ENCODE measurements at places on chromosomes 11 and 22. TPM values are rescaled to one million over a fixed set of nuclear protein-coding genes. Genes with fewer than 3 reads are reported as not detected.
A peak's percentile ranks its signal among the peaks of the same experiment; 100 is the strongest.

ATG13 gene
- 53.7 TPM for total RNA-seq

TMEM184B gene
- 22.5 TPM for total RNA-seq

DNA sequence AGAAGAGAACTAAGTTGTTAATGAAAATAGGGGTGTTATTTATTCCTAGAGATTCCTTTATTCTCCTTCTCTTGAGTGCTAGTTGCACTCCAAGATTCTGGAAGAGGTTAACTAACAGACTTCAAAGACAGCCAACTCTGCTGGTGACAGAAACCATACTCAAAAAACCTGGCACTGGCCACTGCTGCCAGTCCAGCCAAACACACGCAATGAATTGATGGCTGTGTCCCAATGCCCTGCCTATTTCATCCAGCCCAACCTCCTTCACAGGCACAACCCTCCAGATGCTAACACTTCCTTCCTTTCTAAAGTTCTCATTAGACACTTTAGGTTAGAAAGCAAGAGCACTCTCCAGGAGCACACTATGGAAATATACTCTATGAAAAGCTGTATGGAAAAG, 150.8 kb upstream of the C11orf58 start:
- H3K4me1 ChIP-seq = no peaks in the 10 kb centered on the region
- no peak overlapping the region for H3K4me3 ChIP-seq

DNA sequence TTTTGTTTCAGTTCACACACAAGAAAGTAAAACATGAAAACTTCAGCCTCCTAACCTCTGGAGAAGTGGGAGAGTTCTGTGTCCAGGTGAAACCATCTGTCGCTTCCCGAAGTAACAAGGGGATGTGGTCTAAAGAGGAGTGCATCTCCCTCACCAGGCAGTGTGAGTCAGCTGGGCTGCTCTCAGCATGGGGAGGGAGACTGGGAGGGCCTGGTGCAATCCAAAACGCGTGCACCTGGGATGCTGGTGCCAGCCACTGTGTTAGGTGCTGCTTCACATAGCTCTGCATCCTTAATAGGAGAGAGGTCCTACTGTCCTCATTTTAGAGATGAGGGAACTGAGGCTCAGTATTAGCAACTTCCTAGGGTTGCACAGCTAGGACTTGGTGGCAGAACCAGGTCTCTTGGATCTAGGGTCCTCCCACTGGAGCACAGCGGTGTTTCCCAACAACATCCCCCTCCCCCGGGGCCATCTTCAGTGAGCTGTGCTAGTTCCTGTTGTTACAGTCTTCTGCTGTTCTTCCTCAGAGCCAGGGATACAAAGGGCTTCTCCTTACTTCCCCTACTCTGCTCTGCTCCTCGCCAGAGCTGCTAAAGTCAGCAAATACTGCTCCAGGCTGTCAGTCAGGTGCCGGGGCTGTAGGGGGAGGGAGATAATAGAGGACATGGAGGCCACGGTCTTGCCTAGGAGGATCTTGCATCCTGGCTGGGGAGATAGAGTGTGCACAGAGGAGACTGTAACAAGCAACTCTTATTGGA, 8.0 kb downstream of the IL10RA start:
- H3K4me1 ChIP-seq = peaks cover 14% of the 10 kb centered on the region
- H3K27me3 ChIP-seq = no peaks in the 10 kb centered on the region
- H3K36me3 ChIP-seq = no peaks in the 10 kb centered on the region
- no peak overlapping the region for H3K27ac ChIP-seq
- no peak for DNase-seq

- H3K4me3 ChIP-seq = no peak overlapping the region
- no peaks in the 10 kb centered on the region for H3K36me3 ChIP-seq
- H3K27ac ChIP-seq = no peak overlapping the region
- DNase-seq = no peak
Observed at GRCh38 chr11:14045417-14045816, 82.9 kb downstream of the SPON1 start.

OR52R1 gene
- not detected for total RNA-seq

GRCh38 chr11:113137713-113138529, 176.5 kb upstream of the TTC12 start:
- H3K36me3 ChIP-seq = no peaks in the 10 kb centered on the region
- H3K4me1 ChIP-seq = no peaks in the 10 kb centered on the region
- H3K27ac ChIP-seq = no peak overlapping the region
- no peak for DNase-seq

DNA sequence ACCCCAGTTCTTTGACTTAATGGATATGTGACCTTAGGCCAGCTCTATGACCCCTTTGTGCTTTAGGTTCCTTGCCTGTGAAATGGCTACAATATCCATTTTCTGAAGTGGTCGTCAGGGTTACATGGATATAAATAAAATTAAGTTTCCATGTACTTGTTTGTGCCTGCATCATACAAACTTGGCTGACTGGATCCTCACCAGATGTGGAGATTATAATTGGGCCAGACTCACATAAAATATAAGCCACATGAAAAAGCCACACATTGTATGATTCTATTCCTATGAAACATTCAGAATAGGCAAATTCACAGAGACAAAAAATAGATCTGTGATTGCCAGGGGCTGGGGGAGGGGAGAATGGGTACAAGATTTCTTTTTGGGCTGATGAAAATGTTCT, 100.9 kb upstream of the USP47 start:
- H3K4me1 ChIP-seq = peaks cover 7% of the 10 kb centered on the region
- no peaks in the 10 kb centered on the region for H3K36me3 ChIP-seq
- no peak overlapping the region for H3K27ac ChIP-seq
- no peak overlapping the region for H3K4me3 ChIP-seq
- no peak for DNase-seq

DNA sequence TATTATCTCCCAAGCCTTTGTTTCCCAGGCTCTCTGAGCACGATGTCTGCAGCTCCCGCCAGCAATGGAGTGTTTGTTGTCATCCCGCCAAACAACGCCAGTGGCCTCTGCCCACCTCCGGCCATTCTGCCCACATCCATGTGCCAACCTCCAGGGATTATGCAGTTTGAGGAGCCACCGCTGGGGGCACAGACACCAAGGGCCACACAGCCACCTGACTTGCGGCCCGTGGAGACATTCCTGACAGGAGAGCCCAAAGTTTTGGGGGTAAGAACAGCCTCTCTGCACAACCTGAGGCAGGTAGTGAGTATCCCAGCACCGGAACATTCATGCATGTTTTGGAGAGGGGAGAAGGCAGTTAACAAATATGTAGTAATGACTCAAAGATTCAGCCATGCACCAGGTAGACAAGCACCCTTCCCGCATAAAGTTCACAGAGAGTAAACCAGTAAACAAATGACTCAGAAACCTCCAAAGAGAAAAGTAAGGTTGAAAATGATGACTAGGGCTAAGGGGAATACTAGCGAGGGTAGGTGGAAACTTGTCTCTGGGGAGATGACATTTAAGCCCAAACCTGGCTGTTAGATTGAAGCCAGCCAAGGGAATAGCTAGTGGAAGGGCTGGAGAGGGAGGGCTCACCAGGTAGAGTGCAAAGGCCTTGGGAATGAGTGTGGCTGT, 7.2 kb downstream of the MS4A15 start:
- H3K27ac ChIP-seq = no peak overlapping the region
- no peak overlapping the region for H3K4me3 ChIP-seq
- H3K4me1 ChIP-seq = no peaks in the 10 kb centered on the region
- no peaks in the 10 kb centered on the region for H3K36me3 ChIP-seq
- no peaks in the 10 kb centered on the region for H3K27me3 ChIP-seq

DNA sequence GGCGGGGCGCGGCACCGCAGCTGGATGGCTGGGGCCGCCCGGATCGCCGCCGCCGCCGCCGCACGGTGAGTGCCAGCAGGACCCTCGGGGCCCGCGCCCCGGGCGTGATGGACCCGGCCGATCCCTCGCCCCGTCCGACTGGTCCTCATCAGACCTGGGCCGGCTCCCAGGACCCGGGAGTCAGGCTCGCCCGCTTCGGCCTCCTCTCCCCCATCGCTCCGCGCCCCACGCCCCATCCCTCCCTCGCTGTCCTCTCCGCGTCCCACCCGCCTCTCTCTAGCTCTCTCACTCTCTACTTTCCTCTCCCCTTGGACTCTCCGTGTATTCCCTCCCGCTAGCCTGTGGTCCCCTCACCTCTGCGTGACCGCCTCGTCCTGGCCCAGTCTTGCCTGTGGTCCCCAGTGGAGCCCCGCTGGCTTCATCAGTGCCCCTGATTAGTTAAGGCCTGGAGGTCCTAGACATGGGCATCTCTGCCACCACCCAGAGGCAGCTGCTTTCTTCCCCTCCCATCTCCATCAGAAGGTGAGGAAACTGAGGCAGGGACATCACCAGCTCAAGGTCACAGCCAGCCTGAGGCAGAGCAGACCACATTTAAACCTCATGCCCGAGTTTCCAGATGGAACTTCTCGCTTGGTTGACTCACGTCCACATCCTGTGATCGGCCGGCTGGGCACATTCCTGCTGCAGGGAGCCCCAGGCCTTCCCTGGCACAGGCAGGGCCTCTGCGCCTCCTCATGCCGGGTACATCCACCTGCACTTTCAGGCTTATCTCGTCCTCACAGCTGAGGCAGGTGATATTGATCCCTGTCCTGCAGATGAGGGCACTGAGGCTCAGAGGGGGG, 429 bp downstream of the SLC39A13 start:
- peaks cover 60% of the 10 kb centered on the region for H3K4me1 ChIP-seq
- peak overlapping the region; percentile 93 for H3K27ac ChIP-seq
- peaks cover 28% of the 10 kb centered on the region for H3K36me3 ChIP-seq

DNA sequence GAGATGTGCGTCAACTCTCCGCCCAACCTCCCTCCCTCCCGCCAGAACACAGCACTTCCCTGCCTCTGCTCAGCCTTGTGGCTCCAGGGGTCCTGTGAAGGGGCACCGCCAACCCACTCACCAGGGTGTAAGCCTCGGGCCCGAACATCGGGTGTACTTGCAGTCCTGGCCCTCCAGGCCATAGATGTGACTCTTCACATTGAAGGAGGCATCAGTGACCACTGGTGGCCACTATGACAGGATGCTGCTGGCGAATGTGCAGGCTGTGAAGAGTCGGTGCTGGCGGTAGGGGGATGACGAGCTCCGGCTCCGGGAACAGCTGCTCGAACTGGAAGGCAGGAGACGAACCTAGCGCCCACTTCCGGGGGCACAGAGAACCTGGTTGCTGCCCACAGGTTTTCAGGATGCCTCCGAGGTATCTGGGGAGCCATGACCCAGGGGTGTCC, 97.4 kb downstream of the MED15 start:
- H3K27me3 ChIP-seq = peaks cover 8% of the 10 kb centered on the region
- H3K4me1 ChIP-seq = peaks cover 22% of the 10 kb centered on the region
- no peak overlapping the region for H3K4me3 ChIP-seq
- H3K27ac ChIP-seq = no peak overlapping the region
- no peaks in the 10 kb centered on the region for H3K36me3 ChIP-seq

RTN4RL2 gene
- 0.68 TPM for total RNA-seq

GRCh38 chr11:13292970-13293369, 15.4 kb downstream of the BMAL1 start:
- H3K4me3 ChIP-seq = no peak overlapping the region
- no peaks in the 10 kb centered on the region for H3K36me3 ChIP-seq
- H3K27ac ChIP-seq = no peak overlapping the region
- H3K4me1 ChIP-seq = peaks cover 34% of the 10 kb centered on the region
- no peaks in the 10 kb centered on the region for H3K27me3 ChIP-seq

GRCh38 chr11:131307506-131307905, 62.9 kb upstream of the NTM start:
- H3K4me1 ChIP-seq = no peaks in the 10 kb centered on the region
- no peaks in the 10 kb centered on the region for H3K27me3 ChIP-seq
- DNase-seq = no peak
- H3K27ac ChIP-seq = no peak overlapping the region

GRCh38 chr11:1803246-1803645, 31.5 kb upstream of the SYT8 start:
- no peaks in the 10 kb centered on the region for H3K4me1 ChIP-seq
- no peaks in the 10 kb centered on the region for H3K36me3 ChIP-seq
- DNase-seq = no peak
- no peaks in the 10 kb centered on the region for H3K27me3 ChIP-seq

DNA sequence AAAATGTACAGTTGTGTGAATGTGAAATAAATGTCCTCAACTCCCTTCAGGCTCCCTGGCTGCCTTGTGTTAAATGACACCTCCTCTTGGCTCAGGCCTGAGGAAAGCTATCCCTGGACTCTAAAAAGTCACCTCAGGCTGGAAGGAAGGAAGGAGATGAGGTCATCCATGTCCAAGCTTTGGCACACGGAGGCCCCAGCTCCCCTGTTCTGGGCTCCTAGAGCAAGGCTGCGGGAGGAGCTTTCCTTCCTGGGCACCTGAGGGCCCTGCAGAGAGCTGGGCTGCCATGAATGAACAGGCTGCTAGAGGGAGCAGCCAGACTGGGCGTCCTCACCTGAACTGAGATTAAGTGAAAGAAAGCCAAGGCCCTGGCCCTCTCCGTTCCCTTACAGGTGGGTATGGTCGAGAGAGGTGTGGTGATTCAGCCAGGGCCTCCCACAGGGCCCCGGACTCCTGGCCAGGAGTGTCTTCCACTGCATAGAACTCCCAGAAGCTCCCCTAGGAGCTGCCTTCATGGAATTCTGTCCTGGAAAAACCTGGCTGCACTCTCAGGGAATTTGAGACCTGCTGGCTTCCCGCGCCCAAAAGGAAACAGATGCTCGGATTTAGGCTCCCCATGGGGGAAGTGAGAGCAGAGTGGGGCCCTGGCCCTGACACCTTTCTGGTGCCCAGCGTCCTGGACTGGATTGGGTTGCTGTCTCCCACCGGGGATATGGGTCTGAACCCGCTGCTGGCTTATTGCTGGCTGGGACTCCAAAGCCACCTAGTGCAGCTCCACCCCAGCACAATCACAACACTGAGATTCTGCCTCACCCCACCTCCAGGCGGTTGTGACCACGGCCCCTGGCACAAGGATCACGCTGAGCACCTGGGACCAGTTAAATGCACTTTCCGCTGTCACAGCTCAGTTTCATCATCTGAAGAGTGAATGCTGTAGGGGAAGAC, 22.2 kb downstream of the MYBPC3 start:
- no peak for DNase-seq
- no peaks in the 10 kb centered on the region for H3K36me3 ChIP-seq
- no peak overlapping the region for H3K27ac ChIP-seq
- H3K4me3 ChIP-seq = no peak overlapping the region
- no peaks in the 10 kb centered on the region for H3K4me1 ChIP-seq

DNA sequence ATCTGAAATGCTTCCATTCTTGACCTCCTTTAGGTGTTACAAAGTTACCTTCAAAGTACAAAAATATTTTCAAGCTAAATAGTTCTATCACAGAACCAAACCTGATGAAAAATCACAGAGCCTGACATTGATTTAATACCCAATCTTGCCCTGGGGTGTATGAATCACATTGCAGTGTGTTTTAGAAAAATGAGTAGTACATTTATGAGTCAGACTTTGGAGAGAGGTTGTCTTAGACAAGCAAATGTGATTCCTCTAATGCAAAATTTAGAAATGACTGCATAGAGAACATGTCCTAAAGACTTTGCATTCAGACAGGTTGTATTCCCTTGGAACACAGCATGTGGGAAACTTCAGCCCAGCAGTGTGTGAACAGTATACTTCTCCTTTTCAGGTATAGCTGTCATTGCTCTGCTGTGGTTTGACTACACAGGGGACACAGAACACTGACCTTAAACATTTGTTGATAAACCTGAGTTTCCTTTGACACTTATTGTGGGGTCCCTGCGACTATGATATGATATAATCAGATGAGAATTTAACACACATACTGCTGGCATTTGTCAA, 972.1 kb downstream of the JRKL start:
- H3K36me3 ChIP-seq = no peaks in the 10 kb centered on the region
- H3K27me3 ChIP-seq = no peaks in the 10 kb centered on the region
- H3K4me1 ChIP-seq = no peaks in the 10 kb centered on the region
- H3K27ac ChIP-seq = no peak overlapping the region
- H3K4me3 ChIP-seq = no peak overlapping the region

- H3K27me3 ChIP-seq = no peaks in the 10 kb centered on the region
- H3K4me3 ChIP-seq = no peak overlapping the region
- H3K4me1 ChIP-seq = no peaks in the 10 kb centered on the region
- H3K36me3 ChIP-seq = no peaks in the 10 kb centered on the region
Observed at GRCh38 chr11:122367809-122368231, 251.8 kb upstream of the BLID start.

Measured in esophagus squamous epithelium (tissue), 5 donors.